Amygdala (tissue), 56 donors: ENCODE measurements at places on chromosomes 7 and 10.

DNA sequence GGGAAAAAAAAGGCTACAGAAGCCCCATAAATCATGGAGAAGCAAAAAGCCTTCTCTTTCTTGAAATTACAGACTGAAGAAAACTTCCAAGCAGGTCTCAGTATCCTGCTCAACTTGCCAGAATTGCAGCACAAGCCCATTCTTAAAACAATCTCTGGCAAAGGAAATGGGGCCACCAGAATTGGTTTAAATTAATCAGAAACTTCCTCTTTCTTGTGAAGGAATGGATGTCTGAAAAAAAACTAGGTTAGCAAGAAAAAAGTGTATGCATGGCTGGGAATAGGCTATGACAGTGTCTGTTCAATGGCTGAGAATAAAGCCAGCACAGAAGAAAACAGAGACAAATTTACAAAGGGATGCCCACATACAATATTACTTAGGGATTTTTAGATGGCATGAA, 59.1 kb downstream of the TFEC start:
- no peak for DNase-seq

DNA sequence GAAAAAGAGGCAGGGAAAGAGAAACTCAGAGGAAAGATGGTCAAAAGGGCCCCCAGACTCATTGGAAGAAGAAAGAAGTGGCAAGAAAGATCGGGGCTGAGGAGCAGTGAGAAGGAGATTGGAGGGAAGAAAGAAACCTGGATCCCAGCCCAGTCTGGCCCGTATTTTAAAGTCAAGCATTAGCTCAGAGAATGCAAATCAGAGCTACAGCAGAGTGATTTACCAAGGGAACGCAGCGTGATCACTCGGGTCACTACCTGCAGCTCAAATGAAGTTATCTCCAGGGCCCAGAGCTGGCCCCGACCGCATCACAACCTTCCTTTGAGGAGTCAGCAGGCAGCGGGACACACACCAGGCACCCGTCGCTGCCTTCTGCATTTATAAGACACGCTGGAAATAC, 72.8 kb downstream of the CARD11 start:
- no peak for DNase-seq

- DNase-seq, result no peak
Measured at GRCh38 chr7:30180718-30181117, 45.9 kb downstream of the MTURN start.

DNA sequence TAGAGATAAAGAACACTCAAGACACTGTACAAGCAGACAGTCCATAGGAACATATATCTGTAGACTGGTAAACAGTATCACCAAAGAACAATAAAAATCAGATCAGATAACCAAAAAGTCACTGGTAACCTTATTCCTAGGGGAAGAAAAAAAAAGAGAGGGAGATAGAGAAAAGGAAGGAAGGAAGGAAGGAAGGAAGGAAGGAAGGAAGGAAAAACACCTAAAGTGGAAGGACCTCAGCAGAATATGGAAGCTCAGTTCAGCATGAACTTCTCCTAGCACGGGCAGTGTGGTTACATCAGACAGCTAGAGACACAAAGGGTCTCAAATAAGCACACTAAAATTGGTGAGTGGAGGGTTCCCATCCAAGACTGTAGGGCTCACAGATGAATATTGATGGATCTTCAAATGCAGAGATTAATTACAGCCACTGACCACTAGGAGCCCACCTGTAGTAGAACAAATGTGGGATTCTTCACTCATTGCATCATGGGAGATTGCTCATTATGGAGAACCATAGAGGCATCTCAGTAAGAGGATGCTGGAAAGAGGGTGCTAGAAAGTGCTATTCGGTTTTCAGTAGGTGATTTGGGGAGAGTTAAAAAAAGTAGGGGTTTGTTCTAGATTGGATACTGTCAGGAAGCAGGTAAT, 293.4 kb upstream of the C7orf33 start:
- DNase-seq, result no peak

- no peak for DNase-seq
Measured at GRCh38 chr10:122047560-122047959, 58.6 kb downstream of the TACC2 start.

GRCh38 chr7:102426268-102427018, 6.9 kb upstream of the ORAI2 start:
- DNase-seq, result no peak

GRCh38 chr10:18860186-18860585, 188.4 kb upstream of the MALRD1 start:
- DNase-seq, result no peak

- DNase-seq, result no peak
Measured at GRCh38 chr7:90972906-90973550, 291.2 kb upstream of the FZD1 start.

GRCh38 chr10:7121154-7121797, 289.6 kb downstream of the SFMBT2 start:
- peak; percentile 6 for DNase-seq

GRCh38 chr7:92653136-92653535, 62.9 kb upstream of the FAM133B start:
- no peak for DNase-seq

- DNase-seq, result no peak
Measured at GRCh38 chr10:100372415-100373297, 25.6 kb downstream of the SCD start.

GRCh38 chr7:3956949-3957348, 655.9 kb downstream of the SDK1 start:
- no peak for DNase-seq

- DNase-seq, result no peak
Measured at GRCh38 chr7:94258418-94259300, 136.0 kb upstream of the COL1A2 start.

DNA sequence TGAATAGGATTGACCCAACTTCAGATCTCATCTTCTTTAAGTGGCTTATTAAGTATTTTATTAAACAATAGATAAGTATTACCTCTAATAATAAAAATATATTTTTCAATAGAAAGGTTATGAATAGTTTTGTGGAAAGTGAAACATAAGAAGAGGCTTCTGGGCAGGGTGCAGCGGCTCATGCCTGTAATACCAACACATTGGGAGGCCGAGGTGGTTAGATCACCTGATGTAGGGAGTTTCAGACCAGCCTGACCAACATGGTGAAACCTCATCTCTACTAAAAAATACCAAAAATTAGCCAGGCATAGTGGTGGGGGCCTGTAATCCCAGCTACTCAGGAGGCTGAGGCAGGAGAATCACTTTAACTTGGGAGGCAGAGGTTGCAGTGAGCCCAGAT, 26.5 kb downstream of the GPR85 start:
- DNase-seq, result no peak

GRCh38 chr7:42338916-42339540, 102.0 kb upstream of the GLI3 start:
- DNase-seq, result no peak

DNA sequence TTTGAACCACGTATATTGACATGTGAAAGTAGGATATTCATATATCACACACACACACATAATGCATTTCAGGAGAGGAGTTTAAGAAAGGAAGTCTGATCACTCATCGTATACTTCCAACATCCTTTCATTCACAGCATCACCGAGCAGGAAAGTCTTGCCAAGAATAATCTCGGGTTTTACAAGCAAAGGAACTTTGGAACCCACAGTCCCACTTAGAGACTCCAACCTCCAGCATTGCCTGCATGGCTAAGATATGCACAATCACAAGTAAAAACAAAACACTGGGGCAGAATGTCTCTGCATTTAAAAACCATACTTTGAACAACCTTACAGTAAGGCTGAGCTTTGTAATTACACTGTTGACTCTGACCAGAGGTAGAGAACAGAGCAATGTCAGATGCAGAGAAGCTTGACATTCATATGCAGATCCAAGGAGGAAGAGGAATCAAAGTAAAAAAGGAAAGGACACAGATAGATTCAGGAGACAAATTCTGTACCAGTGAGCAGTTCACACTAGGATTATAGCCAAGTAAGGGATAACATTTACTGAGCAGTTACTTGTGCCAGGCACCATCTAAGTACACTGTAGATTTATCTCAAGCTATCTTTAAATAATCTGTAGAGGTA, 14.8 kb downstream of the THSD7A start:
- DNase-seq, result no peak

GRCh38 chr7:72453471-72453870, 41.3 kb upstream of the CALN1 start:
- no peak for DNase-seq

DNA sequence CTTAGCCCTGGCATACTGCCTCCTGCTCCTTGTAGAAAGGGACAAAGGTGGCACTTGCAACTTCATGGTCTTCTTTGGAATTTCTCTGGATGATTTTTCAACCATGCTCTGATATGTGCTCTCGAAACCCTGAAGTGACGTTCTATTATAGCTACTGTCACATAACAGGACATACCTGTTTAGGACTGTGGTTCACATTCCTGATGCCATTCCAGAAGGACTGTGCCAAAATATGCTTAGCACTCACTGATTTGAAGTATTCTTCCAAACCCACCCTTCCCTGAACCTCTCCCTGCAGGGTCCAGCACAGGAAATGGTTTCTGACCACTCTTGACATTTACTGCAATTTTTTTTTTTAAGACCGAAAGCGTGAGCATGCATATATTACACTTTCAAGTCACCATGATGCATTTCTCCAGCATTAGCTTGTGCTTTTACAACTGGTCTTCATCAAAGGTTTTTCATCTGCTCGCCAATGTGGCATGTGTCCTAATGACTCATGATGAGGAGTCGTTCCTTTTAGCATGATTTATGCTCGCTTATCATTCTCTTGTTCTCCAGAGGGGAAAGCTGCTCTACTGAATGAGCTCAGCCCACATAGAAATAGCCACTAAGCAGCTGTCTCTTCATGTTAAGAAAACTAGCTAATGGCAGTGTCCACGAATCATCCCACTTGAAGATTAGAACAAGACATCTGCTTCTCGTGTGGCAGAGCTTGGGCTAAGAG, 135.2 kb downstream of the ADAM12 start:
- DNase-seq, result no peak

DNA sequence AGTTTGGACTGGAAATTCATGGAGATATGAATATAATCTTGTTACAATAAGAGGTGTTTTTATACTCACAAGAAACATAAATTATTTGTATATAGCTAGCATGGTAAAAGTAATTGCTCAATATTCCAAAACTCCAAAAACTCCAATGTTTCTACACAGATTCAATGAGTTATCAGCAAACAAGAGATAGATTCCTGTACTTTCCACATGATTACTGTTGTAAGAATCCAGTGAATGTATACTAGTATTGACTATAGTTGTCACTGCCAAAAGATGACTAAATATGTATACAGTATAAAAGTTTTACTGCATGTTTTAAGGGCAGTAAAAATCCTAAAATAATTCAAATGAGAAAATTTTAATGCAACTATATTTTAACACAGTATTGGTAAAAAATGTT, 10.7 kb downstream of the ATOH7 start:
- DNase-seq, result no peak

DNA sequence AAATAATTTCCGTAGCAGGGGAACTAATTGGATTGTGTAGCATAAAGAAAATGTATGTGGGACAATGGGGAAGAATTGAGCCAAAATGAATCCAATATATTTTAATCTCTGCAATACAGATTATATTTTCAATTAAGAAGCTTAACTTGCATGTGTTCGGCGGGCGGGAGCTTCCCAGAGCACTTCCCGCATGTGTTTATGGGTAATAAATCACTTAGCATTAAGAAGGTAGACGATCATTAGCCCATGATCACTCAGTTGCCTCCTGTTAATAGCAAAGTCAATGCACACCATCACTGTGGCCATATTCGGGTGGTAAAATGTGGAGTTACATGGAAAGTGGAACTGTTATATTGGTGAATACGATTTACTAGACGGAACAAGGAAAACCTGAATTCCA, 122.9 kb upstream of the INSYN2A start:
- DNase-seq, result no peak

- DNase-seq, result no peak
Measured at GRCh38 chr10:51297438-51297837, 223.2 kb downstream of the PRKG1 start.

DNA sequence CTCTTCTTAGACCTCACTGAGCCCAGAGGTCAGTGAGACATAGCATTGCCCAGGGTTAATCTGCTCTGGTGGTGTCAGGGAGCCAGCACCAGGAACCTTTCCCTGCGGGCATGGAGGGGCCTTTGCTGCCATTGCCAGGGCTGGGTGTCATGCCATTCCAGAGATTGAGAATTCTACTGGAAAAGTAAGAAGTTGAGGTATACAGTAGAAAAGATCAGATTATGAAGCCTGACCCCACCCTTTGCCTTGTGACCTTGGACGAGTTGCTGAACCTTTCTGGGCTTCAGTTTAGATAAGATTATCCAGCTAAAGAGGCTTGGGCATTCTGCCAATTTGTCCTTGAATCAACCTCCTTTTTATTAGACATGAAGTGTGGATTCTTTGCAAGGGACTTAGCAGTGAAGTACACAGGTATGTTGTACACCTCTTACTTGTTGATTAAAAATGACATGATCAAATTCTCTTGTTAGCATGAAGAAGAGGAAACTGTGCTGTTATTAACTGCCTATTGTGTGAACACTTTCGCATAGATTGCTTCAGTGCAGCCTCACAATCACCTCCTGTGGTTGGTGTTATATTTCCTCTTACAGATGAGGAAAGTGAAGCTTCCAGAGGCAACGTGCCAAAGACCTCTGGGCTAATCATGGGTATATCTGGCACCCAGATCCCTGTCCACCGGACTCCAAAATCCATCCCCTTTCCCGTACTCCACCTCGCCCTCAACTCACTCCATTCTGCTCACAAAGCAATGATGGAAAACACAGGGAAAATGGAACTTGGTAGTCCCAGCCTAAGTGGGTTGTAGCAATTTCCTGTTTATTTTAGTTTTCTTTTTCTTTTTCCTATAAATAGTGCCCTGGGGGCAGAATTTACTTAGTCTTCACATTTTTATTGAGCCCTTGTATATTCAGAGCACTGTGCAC, 151.3 kb downstream of the CAMK1D start:
- no peak for DNase-seq

- no peak for DNase-seq
Measured at GRCh38 chr7:157347217-157347904, 10.6 kb downstream of the DNAJB6 start.

DNA sequence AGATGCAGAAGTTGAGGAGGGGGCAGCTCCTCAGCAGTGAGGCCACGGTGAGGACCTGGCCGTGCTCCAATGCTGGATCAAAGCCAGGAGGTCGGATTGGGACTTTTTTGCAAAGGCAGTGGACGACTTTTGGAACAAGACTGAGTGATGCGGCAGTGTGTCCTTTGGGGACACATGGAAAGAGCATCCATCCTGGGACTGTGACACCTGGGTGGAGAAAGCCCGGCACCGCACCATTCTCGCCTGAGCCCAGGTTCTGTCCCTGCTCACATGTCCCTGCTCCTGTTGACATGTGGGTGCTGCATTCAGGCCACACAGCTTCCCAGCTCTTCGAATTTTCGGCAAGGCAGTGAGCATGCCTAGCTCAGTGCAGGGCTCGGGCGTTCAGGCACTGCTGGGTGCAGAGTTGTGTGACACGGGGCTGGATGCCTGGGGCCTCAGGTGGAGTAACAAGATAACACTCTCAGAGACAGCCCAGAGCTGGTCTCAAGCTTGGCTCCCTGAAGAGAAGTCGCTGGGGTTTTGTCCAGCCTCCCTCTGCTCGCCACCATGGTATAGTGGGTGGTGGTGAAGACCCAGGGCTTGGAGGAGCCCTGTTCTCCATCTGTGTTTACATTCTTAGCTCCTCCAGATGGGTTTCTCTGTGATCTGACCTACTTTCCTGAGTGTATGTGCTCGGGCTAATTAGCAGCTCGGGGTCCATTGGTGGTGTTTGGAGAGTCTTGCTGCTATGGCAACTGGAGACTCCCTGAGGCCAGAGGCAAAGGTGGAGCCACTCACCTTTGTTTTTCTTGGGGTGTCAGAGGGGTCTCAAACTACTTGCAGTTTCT, 111.7 kb upstream of the BTBD16 start:
- no peak for DNase-seq
